ENCODE measurements at places on chromosomes 2 and 18. TPM values are rescaled to one million over a fixed set of nuclear protein-coding genes. Genes with fewer than 3 reads are reported as not detected.

POTEJ gene
- not detected for total RNA-seq

RGPD4 gene
- total RNA-seq: not detected

PPM1B gene
- 73.4 TPM for total RNA-seq

DNA sequence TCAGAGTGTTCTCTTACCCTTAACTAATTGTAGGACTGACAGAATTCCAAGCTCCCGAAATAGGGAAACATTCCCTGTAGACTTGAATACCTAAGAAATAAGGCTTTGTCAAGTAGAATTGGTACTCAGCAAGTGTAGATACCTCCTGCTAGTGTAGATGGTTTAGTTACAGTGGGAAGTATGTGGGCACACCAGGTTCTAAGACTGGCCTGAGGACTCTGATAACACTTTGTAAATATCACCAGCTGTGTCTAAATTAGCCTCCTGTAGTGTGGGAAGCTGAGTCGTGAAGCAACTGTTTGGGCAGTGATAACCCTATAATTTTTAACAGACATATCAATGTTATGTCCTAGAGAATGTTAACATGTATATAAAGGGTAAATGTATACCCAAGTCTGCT, 304.5 kb downstream of the SLC8A1 start:
- DNase-seq: no peak

DNA sequence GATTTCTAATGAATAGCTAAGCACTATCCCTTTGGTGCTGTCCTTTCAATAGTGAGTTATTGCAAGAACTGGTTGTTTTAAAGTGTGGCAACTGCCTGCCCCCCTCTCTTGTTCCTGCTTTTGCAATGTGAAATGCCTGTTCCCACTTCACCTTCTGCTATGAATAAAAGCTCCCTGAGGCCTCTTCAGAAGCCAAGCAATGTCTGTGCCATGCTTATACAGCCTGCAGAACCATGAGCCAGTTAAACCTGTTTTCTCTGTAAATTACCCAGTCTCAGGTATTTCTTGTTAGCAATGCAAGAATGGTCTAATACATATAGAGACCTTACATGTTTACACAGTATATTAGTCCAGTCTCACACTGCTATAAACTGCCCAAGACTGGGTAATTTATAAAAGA, 15.0 kb upstream of the METTL21A start:
- DNase-seq: no peak

GRCh38 chr2:46695283-46695682, 215.9 kb downstream of the TMEM247 start:
- DNase-seq: peak; percentile 49

DUSP19 gene
- total RNA-seq: 2.7 TPM

- no peak for DNase-seq
Observed at GRCh38 chr2:230447455-230448451, 31.8 kb downstream of the SP100 start.

HTR2B gene
- not detected for total RNA-seq

GRCh38 chr2:237603718-237604362, 13.3 kb upstream of the RAB17 start:
- DNase-seq: no peak

- DNase-seq: no peak
Observed at GRCh38 chr2:41737888-41738287, 309.9 kb upstream of the PKDCC start.

DNA sequence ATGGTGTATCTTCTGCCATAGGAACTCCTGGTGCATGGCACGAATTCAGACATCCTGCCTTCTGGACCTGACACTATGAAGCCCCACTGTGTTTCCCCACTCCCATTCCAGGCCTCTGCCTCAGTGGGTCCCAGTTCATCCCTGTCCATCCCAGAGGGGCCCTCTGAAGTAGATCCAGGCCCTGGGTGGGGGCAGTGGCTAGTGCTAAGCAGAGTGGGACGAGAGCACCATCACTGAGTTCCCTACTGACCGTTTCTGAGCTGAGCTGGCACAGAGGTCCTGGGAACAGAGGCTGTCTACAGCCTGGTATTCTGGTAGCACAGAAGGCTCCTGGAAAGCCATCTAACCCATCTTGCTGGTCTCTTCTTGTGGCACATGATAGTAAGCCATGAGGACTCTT, 54.0 kb downstream of the ATOH8 start:
- no peak for DNase-seq

- no peak for DNase-seq
Observed at GRCh38 chr2:8312221-8312620, 369.6 kb upstream of the ID2 start.

DNA sequence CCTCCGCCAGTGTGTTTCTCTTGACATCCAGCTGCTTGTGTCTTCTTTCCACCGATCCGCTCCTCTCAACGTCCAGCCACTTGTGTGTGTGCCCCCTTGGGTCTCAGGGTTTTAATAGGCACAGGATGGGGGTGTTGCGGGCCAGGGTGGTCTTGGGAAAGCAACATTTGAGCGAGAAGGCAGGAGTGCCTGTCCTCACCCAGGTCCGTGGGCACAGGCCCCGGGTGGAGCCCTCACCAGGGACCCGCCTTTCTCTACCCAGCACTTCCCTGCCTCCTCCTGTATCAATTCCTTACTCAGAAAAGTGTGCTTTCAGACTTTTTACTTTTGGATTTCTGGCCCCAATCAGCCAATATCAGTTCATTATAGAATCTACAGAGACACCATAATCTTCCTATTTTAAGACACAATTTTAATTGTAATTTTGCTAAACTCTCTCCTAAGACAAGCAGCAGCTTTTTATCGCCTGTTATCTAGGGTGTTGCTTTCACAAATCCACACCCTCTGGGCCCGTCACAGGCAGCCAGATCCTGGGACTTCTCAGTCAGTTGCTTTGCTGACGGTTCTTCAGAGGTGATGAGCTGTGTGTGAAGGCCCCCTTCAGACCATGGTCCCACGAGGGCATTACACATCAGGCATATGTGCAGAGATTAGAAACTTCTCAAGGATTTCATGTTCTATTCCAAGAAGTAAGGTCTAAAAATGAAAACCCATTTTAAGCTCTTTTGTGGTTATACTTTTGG, 96.0 kb upstream of the FHL2 start:
- DNase-seq: no peak

- DNase-seq: no peak
Observed at GRCh38 chr2:207160115-207160514, 5.6 kb downstream of the KLF7 start.

IL18RAP gene
- total RNA-seq: not detected

DNA sequence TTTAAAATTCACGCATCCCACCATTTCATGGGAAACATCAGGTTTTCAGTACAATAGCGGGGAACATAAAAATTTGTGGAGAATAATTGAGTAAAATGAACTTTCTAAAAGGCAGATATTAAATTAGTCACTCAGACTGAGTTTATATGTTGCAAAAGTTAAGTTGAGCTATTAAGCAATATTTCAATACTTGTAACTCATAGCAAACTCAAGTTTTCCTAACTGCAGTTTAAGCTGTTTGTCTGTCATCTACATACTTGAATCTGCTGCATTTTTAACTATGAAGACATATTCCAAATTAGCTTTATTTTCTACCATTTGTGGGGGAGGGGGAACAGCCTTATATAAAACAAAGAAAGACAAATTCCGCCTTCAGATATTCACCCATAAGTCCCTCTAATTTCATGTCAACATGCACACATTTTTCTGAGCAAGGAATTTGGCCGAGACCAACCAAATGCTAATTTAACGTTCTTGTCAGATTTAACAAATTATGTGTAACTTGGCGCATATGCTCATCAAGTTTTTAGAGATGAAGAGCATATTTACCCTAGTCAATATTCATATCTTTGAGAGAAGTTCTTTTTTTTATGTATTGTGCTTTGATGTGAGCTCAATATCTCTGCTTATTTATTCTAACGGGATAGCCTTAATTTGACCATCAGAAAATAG, 462.9 kb downstream of the TXNL1 start:
- no peak for DNase-seq

CNRIP1 gene
- not detected for total RNA-seq

GRCh38 chr18:49845629-49846360, 32.5 kb upstream of the ACAA2 start:
- DNase-seq: no peak

- no peak for DNase-seq
Observed at GRCh38 chr2:239469106-239469960, 68.5 kb upstream of the HDAC4 start.

- DNase-seq: no peak
Observed at GRCh38 chr2:201908901-201909300, 102.6 kb downstream of the CDK15 start.

DNA sequence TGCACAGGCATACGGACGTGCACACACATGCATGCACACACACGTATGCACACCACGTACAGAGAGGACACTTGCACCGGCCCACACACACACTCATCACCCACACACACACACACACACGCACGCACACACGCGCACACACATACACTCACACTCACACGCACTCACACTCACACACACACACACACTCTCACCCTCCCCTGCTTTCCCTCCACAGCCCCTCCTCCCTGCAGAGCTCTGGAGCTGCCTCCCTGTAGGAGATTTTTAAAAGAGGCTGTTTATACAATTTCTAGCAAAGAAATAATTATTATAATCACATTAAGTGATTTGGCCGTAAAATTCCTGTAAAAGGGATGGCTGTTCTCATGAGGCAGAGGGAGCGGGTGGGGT, 36.5 kb upstream of the SNED1 start:
- DNase-seq: no peak

ARID5A gene
- 11.7 TPM for total RNA-seq

DNA sequence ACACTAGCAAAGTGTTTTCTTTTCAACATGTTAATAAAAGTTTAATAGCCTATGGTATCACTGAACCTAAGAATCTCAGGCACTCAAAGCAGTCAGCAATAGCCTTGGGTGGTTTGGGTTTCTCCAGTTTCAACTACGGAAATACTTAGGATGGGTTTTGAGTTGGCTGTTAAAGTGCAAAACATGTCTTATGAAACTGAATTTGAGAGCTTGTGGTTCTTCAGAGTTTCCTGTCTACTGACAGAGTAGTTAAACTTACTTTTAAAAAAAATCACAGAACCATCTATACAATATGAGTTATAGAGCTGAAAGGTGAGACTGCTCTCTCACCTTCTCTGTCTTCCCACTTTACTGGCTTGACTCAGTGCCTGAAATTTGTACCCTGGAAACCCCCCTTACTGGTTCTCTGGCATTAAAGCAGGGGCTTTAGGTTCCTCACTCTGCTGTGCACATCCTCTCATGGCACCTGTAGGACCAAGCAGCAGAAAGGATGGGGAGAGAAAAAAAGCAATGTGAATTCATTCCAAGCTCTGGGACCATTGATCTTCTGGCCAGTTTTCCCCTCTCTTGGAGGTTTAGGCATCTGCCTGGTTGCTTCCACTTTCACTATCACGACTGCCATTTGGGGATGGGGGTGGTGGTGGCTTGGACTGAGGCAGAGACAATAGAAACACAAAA, 18.1 kb downstream of the CCDC141 start:
- no peak for DNase-seq

GRCh38 chr2:57696016-57696415, 350.6 kb upstream of the VRK2 start:
- peak; percentile 46 for DNase-seq

GRCh38 chr18:7844418-7844817, 277.3 kb downstream of the PTPRM start:
- DNase-seq: no peak

GRCh38 chr2:152453129-152453911, 118.3 kb downstream of the FMNL2 start:
- DNase-seq: peak; percentile 9

GRCh38 chr2:152393377-152393776, 58.4 kb downstream of the FMNL2 start:
- DNase-seq: no peak

RUFY4 gene
- total RNA-seq: 0.21 TPM

- DNase-seq: peak; percentile 84
Observed at GRCh38 chr2:105369777-105370690, 28.8 kb downstream of the FHL2 start.

DNA sequence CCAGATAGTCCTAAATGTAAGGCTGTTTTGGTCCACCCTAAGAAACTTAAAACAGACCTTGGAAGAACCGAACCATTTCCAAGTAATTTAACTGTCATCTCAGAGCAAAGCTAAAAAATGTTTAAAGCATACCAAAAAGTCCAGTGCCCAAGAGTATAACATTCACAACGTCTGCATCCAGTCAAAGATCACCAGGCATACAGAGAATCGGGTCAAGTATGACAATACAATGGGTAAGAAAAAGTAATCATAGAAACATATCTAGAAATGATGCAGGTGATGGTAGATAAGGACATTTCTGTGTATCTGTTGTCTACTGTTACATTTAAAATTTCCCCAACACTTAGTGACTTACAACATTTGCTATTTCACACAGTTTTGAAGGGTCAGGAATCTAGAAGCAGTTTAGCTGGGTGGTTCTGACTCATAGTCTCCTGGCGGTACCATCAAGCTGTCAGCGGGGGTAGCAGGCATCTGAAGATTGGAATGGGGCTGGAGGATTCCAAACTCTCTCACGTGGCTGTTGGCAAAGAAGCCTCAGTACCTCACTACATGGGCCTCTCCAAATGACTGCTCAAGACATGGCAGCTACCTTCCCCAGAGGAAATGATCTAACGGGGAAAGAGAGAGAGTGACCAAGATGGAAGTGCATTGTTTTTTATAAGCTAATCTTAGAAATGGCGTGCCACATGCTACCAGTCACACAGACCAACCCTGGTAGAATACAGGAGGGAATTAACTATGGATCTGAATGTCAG, 36.6 kb upstream of the DYNC2LI1 start:
- DNase-seq: no peak

RNPEPL1 gene
- 80.6 TPM for total RNA-seq

GRCh38 chr2:63046961-63047320, 3.7 kb upstream of the OTX1 start:
- DNase-seq: no peak

DNA sequence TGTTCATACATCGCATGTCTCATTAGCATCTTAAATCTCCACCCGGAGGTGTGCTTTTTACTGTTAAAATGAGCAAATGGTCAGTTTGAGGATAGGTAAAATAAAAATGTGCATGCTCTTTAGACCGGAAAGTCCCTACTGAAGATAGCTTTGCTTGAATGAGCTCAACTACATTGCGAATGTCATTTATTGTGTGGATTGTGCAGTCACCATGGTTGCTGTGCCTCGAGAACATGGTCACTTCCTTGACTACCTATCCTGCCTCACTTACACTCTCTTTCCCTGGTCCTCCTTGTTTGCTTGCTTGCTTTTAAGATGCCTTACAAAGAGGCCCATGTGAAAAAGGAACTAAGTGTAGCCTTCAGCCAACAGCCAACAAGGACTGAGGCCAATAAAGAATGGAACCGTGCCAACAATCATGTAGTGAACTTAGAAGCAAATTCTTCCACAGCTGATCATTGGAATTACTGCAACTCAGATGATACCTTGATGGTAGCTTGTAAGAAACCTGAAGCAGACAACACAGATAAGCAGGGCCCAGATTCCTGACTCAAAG, 72.2 kb upstream of the BARD1 start:
- no peak for DNase-seq

- DNase-seq: no peak
Observed at GRCh38 chr2:202512176-202512575, 122.6 kb upstream of the FAM117B start.

PEX13 gene
- 32.0 TPM for total RNA-seq

DNA sequence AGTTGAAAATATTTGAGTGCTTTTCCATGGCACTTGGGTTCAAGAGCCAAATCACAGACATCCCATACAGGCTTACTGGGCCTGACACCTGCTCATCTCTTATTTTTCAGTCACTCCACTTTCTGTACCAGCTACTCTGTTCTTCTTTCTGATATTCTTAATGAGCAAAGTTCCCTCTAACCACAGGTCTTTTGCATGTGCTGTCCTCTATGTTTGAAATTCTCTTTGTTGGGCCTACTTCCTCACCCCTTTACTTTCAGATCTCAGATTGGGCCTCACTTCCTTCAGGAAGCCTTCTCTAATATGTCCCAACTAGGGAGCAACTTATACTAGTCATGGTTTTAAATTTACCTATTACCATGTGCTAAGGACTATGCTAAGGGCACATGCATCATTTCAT, 81.8 kb upstream of the RBMS1 start:
- DNase-seq: no peak
